ENCODE measurements at places on chromosomes 6 and 20. TPM values are rescaled to one million over a fixed set of nuclear protein-coding genes. Genes with fewer than 3 reads are reported as not detected.

The FRK gene
- 1.7 TPM for total RNA-seq

DNA sequence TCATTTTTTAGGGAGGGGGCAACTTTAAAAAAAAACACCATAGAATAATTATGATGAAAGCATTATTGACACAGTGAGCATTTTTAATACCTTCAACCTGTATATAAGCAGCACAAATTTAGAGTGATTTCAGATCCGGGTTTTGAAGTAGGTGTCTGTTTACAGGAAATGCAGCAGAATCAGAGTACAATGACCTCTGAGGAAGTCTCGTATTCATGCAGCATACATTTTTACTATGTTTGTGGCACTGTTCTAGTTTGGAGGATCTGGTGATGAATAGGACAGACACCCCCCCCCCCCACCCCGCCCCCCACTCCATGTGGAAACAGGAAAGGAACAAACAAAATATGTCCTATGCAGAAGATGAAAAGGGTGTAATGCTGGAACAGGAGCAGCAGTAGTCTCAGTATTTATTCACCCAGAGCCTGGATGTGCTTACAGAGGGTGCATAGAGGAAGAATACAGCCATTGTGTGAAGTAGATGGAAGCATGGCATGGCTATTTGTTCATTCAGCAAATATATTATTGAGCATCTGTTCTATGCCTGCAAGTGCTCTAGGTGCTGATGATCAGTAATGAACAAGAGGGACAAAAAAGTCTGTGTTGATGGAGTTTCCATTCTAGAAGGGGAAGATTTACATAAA, 19.7 kb downstream of the VAPB start:
- peak overlapping the region; percentile 30 for H3K4me3 ChIP-seq
- no peaks in the 10 kb centered on the region for H3K36me3 ChIP-seq
- no peak for DNase-seq
- no peaks in the 10 kb centered on the region for H3K27me3 ChIP-seq
- H3K4me1 ChIP-seq = peaks cover 32% of the 10 kb centered on the region

DNA sequence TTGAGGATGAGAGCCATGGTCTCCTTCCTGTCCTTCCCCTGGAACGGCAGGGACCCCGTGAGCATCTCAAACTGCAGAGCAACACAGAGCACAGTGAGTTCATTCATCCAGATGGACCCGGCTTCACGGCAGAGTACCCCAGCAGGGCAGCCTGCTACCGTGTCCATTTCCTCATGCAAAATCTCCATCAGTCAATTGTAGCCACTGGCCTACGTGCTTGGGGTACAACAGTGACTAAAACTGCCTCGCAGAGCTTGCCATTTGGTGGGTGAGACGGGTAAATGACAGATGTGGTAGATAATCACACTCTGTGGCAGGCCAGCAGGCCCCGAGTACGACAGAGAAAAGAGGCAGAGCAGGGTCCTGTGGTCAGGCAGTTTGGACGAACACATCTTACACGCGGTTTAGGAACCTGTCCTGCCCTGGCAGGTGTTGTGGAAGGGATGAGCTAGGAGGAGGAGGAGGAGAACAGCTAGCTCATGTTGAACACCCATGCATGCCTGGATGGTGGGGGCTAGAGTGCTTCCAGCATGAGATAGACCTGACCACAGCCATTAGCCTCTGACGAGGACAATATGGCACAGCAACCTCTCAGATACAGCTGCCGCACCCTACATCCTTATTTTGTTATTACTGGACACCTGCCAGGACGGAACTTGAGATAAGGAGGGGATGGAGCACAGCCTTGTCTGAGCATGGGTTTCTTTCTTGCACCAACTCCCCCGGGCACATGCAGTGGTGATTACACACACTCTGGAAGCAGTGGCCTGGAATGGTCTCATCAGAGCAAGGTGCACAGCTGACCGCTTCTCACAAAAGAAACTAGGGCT, 95.6 kb downstream of the RAMACL start:
- no peak overlapping the region for H3K4me3 ChIP-seq
- no peaks in the 10 kb centered on the region for H3K36me3 ChIP-seq
- no peaks in the 10 kb centered on the region for H3K27me3 ChIP-seq

DNA sequence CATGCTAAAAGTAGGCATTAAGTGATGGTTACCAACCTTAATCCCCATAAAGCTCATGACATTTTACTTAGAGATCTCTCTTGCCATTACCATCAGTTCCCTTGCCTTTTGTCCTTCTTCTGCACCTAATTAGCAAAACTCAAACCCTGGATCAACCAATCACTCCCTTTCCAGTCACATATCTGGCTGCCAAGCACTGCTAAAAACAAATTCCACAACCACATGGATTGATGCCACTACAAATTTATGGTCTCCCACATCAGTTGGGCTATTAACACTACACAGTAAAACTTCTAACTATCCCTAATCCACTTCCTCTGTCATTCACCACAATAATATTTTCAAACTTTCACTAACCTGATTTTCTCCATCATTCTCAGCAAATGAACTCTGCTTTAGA, 54.3 kb upstream of the RNF146 start:
- no peak overlapping the region for H3K4me3 ChIP-seq
- no peak for DNase-seq
- H3K27ac ChIP-seq = no peak overlapping the region
- no peaks in the 10 kb centered on the region for H3K36me3 ChIP-seq
- no peaks in the 10 kb centered on the region for H3K4me1 ChIP-seq

GRCh38 chr6:4732691-4733315, 43.4 kb upstream of the CDYL start:
- no peak overlapping the region for H3K4me3 ChIP-seq
- H3K27ac ChIP-seq = no peak overlapping the region

- no peak for DNase-seq
- no peaks in the 10 kb centered on the region for H3K36me3 ChIP-seq
- H3K27ac ChIP-seq = no peak overlapping the region
- no peaks in the 10 kb centered on the region for H3K27me3 ChIP-seq
- H3K4me3 ChIP-seq = no peak overlapping the region
Measured at GRCh38 chr6:165456286-165456685, 146.9 kb upstream of the C6orf118 start.

The KHDC3L gene
- total RNA-seq = not detected
